Ureter (tissue), 1 donor: ENCODE measurements at places on chromosomes 12 and 14. TPM values are rescaled to one million over a fixed set of nuclear protein-coding genes. Genes with fewer than 3 reads are reported as not detected.
A peak's percentile ranks its signal among the peaks of the same experiment; 100 is the strongest.

ADAMTS20 gene
- total RNA-seq: not detected

DNA sequence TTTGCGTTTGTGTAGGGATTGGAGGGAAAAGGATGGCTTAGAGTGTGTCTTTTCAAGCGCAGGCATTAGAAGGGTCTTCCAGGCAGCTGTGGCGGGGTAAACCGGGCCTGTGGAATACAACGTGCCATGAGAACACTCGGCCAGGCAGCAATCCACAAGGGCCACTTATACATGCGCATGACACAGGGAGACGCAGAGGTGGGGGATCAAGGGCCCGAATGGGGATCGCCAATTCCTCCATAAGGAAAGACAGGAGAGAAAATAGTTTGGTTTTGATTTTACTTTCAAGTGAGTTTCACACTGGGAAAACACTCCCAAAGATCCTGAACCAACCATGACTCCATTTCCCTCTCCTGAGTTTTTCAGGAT is 71.6 kb downstream of the SPRING1 start:
- no peak for DNase-seq

- DNase-seq: no peak
Observed at GRCh38 chr14:37023875-37024565, 148.4 kb downstream of the SLC25A21 start.

NPFF gene
- not detected for total RNA-seq

DNA sequence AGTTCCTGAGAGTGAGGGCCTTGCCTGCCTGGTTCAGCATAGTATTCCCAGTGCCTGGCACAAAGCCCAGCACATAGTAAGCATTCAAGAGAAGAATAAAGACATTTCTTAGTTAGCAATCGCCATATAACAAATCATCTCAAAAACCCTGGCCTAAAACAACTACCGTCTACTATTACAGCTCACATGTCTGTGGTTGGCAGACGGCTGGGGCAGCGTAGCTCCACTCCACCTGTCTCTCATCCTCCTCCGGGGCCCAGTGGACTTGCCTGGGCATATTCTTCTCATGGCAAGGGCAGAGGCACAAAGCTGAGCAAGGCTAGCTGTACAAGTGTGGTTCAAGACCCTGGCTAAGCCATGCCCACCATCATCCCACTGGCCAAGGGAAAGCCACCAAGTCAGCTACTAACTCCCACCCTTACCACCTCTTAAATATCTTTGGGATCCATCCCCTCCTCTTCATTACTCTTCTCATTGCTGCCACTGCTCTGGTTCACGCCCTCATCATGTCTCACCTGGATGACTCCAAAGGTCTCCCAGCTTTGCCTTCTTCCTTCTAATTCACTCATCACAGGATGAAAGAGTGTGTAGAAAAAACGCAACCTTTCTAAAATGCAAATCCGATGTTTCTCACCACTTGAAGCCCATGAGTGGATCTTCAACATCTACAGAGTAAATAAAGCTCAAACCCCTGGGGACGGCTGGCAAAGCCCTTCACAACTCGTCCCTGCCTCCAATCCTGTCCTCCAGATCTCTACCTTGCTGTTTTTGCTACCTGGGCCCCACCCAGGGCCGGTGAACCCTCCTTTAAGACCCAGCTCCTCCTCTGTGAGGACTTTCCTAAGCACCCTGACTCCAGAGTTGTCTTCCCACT is 10.4 kb downstream of the TMEM229B start:
- no peak for DNase-seq

NFATC4 gene
- 67.2 TPM for total RNA-seq

DNA sequence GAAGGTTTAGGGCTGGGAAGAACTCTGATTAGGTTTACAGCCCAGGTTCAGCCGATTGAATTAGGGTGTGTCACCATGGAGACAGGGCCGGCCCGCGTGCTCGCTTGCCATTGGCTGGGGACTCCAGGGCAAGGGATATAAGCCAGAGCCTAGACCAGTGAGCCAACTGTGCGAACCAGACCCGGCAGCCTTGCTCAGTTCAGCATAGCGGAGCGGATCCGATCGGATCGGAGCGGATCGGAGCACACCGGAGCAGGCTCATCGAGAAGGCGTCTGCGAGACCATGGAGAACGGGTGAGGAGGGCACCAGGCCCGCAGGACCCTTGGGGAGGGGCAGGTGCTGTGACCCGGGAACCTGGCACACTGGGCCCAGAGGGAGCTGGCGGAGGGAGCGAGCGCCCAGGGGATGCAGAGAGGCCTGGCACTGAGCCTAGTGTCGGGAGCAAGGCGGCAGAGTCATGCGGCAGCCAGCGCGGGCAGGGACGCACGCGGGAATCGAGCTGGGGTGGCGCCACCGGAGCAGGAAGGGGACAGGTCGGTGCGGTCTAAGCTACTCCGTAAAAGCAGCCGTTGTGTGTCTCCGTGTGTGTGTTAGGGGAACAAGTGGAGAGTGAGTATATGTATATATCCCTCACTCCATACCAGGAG is at the start of gene PNP:
Gene PNP, plus strand, starts transcription at position 165 of the 648 bp plus-strand sequence. Its CDS starts 119 bp downstream, at position 284.
- peak; percentile 91 for DNase-seq

ARMH4 gene
- total RNA-seq: 2.9 TPM

GRCh38 chr14:23066368-23066767 is 9.0 kb upstream of the CDH24 start:
- no peak for DNase-seq

- no peak for DNase-seq
Observed at GRCh38 chr12:70330158-70330557, 35.9 kb upstream of the KCNMB4 start.

OR11H6 gene
- not detected for total RNA-seq

GRCh38 chr12:95553197-95553943 is 2.1 kb upstream of the USP44 start:
- DNase-seq: no peak

- no peak for DNase-seq
Observed at GRCh38 chr12:40569626-40570179, 122.5 kb upstream of the CNTN1 start.

- no peak for DNase-seq
Observed at GRCh38 chr12:69324797-69325466, 23.2 kb upstream of the LYZ start.

- DNase-seq: no peak
Observed at GRCh38 chr12:111122458-111122878, 202.1 kb upstream of the MYL2 start.

- DNase-seq: no peak
Observed at GRCh38 chr14:68047906-68048305, 228.3 kb downstream of the RAD51B start.

DNA sequence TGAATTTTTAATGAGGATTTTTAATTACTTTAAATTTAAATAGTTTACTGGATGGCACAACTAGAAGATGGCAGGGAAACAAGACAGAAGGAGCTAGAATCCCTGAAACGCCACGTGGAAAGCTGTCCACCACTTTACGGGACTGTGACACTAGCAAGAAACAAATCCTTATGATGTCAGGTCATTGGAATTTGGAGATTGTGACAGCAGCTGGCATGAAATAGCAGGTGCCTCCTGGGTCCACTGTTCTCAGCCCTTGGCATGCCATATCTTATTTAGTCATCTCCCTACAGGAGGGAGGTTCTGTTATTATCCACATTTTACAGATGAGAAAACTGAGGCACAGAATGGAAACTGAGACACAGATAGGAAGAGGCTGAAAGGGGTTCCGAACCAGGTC is 113.8 kb downstream of the BCL11B start:
- no peak for DNase-seq

DNA sequence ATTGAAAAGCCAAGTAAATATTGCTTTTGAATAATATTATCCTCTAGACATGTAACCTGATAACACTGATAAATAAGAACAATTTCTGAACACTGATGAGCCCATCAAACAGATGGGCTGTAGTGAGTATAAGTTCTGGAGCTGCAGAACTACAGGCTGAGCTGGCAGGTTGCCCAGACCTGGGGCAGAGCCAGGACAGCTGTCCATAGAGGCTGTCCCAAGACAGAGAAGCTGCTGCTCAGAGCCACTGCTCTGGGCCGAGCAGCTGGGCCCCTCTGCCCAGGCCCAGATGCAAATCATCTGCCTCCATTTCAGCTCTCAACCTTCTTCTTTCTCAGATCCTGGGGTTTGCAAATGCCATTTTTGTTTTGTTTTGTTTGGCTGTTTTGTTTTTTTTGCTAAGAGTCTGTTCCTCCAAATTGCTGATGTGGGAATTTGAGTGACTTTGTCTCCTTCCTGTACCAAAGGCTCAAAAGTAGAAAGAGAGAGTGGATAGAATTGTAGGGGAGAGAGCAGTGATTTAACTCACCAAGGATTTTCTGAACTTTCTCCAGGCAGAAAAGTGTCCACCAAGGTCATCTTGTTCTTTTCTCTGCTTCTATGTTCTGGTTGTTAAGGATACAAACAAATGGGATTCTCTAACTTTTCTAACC is 4.0 kb upstream of the TESPA1 start:
- DNase-seq: no peak

GRCh38 chr12:103268831-103269514 is 226.8 kb downstream of the C12orf42 start:
- DNase-seq: no peak

- DNase-seq: peak; percentile 12
Observed at GRCh38 chr14:101737414-101738339, 23.8 kb upstream of the PPP2R5C start.

PPM1H gene
- 16.2 TPM for total RNA-seq

DNA sequence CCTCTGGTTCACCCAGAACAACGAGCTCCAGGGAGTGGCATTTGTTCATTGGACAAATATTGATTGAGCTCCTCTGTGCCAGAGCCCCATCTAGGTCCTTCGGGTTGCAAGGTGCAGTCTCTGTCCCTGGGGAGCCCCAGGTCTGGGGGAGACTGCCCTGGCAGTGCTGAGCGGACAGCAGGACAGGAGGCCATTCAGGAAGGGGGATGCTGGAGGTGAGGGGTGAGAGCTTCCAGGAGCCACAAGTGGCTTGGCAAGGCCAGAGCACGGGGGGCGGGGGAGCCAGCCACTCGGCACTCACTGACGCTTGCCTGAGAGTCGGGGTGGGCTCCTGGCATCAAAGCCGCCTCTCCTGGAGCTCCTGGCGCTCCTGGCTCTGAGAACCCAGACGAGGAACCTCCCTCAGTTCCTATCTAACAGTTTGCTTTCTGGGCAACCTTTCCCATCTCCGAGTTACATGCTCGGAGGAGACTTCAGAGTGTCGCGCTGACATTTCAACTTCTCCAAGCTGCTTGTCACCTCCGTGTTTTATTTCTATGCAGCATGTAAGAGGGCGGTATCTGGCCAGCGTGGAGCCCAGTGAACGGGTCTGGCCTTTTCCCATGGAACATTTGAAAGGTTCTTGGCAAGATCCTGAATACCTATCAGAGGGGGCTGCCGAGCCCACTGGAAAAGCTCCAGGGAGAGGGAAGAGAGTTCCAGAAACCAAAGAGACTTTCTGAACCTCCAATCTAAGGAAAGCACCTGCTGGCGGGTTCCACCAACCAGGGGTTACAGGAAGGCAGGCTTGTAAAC is 62.0 kb upstream of the BCL11B start:
- no peak for DNase-seq

HHIPL1 gene
- 2.4 TPM for total RNA-seq

KLC1 gene
- total RNA-seq: 179 TPM

- no peak for DNase-seq
Observed at GRCh38 chr12:120025640-120026039, 36.6 kb downstream of the BICDL1 start.

DNA sequence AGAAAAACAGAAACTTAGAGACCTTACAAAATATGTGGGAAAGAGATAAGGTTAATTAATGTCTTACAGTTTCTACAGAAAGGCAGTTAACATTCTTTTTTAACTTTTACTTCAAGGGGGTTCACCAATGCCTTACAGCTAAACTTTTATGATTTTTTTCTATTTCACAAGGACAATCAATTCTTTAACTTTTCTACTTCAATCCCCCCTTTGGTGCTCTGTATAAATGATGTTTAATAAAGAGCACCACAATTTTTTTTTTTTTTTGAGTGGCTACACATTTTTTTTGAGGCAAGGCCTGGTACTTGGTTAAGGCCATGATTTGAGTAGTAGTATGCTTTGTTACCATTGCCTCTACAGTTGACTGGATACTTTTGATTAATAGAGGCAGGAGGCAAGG is 279.6 kb downstream of the PRKD1 start:
- no peak for DNase-seq

GRCh38 chr14:22926316-22926715 is 2.9 kb downstream of the PRMT5 start:
- DNase-seq: no peak

- no peak for DNase-seq
Observed at GRCh38 chr14:24818058-24818822, 184.2 kb upstream of the GZMB start.

GRCh38 chr12:13135371-13136178 is 32.1 kb upstream of the GSG1 start:
- DNase-seq: peak; percentile 82

DNA sequence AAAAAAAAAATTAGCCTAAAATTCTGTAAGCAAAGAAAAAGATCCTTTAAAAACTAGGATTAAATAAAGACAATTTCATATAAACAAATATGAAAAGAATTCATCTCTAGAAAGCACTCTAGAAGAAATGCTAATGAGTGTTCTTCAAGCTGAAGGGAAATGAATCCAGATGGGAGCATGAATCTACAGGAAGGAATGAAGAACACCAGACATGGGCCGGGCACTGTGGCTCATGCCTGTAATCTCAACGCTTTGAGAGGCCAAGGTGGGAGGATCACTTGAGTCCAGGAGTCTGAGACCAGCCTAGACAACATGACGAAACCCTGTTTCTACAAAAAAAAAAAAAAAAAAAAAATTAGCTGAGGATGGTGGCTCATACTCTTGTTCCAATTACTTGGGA is 297.2 kb downstream of the FBXL14 start:
- no peak for DNase-seq

- no peak for DNase-seq
Observed at GRCh38 chr14:28765831-28766468, 637 bp upstream of the FOXG1 start.

GRCh38 chr14:39267608-39268005 is 33.9 kb downstream of the MIA2 start:
- no peak for DNase-seq

DNA sequence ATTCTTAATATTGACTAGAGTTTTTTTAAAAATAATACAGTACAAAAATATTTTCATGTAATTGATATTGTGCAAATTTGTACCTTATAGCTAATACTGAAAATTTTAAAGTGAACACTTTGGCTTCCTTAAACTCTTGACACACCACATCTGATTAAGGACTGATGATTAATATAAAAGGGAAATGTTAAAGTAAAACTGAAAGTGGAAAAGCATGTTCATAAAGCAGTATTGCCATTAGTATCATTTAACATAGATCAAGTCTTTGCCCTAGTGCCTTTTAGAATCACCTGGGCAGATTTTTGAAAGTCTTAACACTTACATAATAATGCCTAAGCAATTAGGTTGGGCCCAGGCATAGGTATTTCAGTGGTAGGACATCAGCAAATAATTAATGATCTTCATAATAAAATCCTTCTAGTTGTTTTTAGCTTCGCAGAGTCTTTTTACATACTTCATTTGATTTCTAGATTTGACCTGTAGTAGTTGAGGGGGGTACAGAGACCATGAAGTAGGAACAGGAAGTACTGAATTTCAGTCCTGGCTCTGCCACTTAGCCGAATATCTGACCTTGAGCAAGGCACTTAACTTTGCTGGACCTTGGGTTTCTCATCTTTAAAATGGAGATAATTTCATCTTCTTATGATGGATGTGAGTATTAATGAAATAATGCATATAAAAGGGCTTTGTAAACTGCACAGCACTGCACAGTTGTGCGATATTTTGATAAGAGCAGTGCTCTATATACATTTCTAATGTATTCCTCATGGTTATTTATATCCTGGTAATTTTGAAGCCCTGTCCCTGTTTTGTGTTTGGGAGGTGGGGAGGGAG is 43.7 kb downstream of the MARK3 start:
- no peak for DNase-seq

GOLGA3 gene
- total RNA-seq: 79.5 TPM

- no peak for DNase-seq
Observed at GRCh38 chr14:66701813-66702212, 193.9 kb downstream of the GPHN start.
